NCI-H1092 (cell line): ENCODE measurements at places on chromosomes 12 and 14.

- DNase-seq = no peak
Measured at GRCh38 chr12:14938301-14938700, at the start of gene ERP27. ERP27 (minus strand) TSS chr12:14938537; CDS start chr12:14938508, 29 bp downstream.

- no peak for DNase-seq
Measured at GRCh38 chr14:74541225-74541624, 47.7 kb downstream of the ISCA2 start.

DNA sequence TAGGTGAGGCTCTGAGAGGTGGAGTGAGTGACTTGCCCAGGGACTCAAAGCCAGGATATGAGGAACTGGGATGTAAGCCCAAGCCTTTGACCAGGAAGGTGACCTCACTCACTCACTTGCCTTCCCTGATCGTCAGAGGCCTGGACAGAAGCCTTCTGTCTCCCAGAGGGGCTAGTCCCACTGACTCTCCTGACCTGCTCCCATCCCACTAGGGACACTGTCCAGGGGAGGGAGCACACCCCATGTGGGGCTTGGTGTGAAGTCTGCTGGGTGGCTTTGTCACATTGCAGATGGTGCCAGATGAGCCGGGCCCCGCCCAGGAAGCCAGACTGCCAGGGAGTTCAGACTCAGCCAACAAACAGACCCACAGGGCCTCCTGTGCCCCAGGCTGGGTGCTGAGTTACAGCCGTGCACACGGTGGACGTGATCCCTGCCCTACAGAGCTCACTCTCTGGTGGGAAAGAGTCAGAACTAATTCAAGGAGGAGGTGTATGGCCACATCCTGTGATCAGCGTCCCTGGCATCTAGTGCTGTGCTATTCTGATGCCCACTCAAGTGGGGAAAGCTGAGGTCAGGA lies 28.3 kb downstream of the MMAB start:
- no peak for DNase-seq

DNA sequence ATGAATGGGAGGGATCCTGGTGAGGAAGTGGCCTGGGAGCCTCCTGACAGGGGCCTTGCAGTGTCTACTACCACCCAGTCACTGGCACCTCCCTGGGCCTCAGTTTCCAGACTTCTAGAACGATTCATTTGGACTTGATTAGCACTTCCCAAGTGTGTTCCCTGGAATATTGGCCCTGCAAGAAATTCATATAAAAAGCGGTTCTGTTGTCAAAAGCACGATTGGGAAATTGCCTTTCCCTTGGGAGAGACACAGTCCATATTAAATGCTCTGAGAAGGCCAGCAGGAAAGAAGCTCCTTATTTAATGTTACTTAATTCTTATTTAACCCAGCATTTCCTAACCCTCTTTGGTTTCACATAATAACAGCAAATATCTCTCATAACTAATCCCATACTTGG lies 61.9 kb downstream of the DRAM1 start:
- no peak for DNase-seq

GRCh38 chr14:31228533-31228932 lies 20.9 kb upstream of the HECTD1 start:
- no peak for DNase-seq

- no peak for DNase-seq
Measured at GRCh38 chr14:78228702-78229327, 58.6 kb downstream of the NRXN3 start.
